ENCODE measurements at places on chromosomes 4 and X. TPM values are rescaled to one million over a fixed set of nuclear protein-coding genes. Genes with fewer than 3 reads are reported as not detected.

Gene SOD3
- not detected for total RNA-seq

DNA sequence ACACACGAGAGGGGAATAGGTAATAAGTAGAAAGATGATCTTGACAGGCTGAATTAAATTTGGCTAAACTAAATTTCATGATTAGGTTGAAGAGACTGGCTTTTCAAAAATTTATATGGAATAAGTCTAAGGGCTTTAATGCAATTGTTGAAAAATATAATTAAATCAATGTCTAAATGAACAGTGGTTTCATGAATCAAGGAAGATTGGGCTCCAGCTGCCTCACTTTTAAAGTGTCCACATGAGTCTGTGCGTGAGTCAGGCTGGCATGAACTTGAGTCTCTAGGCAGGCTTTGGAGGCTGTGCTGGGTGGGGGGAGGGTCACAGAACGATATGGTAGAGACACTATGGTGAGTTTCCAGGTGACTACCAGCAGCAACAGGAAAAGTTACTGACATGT is 111.9 kb downstream of the SORBS2 start:
- DNase-seq: no peak

DNA sequence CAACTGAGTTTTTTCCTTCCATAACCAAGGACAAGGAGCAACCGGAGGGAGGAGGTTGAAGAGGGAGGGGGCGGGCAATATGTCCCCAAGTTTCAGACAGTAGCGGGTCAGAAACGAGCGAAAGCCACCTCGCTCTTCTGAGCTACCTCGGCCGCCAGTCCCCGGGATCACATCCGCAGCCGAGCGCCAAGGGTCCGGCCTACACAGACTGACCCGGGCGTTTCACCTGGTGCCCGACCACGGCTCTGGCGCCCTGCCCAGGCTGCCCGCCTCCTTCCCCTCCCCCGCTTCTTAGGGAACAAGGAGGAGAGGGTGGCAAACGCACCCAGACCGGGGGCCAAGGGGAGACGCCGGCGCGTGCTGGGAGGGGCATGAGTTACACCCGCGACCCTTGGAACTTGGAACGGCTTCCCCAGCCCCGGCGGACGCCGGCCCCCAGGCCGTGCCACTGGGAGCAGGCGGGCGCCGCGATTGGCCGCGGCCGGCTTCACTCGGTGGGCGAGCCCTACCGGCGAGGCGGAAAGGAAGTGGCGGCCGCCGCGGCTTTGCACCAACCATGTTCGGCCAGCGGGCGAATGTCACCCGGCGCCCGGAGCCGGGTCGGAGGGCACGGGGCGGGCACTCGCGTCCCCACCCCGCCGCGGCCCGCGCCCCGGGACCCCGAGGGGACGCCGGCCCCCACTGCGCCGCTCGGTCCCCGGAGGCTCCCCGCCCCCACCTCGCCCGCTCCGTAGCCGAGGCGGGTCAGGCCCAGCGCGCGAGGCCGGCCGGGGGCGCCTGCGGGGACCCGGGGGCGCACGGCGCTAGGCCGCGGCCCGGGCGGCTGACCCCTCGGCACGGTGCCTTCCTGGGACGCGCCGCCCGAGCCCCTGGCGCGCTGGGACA is 1.5 kb downstream of the IRF2 start:
- peak; percentile 74 for DNase-seq

DNA sequence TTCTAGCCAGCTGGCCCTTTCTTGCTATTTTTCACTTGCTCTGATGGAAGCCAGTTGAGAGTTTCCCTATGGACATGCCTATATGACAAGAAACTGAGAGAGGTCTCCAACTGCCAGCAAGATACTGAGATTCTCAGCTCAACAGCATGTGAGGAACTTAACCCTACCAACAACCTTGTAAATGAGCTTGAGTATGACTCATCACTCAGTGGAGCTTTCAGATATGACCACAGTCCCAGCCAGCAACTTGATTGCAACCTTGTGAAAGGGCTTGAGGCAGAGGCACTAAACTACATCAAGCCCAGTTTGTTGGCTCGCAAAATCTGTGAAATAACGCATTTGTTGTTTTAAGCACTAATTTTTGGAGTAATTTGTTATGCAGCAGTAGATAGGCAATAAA is 175.8 kb downstream of the COMMD8 start:
- no peak for DNase-seq

- no peak for DNase-seq
Measured at GRCh38 chr4:87087420-87087819, 133.0 kb downstream of the KLHL8 start.

- no peak for DNase-seq
Measured at GRCh38 chr4:184861047-184861446, 35.3 kb upstream of the ACSL1 start.

GRCh38 chr4:8163026-8163425 is 4.4 kb upstream of the ABLIM2 start:
- no peak for DNase-seq

Data from activated naive CD8-positive, alpha-beta T cell treated with anti-CD3 and anti-CD28 coated beads for 36 hours (primary cell).